Ovary (tissue), 10 donors: ENCODE measurements at places on chromosomes 2 and 18. TPM values are rescaled to one million over a fixed set of nuclear protein-coding genes. Genes with fewer than 3 reads are reported as not detected.

The TCF7L1 gene
- total RNA-seq, result 29.8 TPM

The GPR39 gene
- total RNA-seq, result not detected

The FOSL2 gene
- total RNA-seq, result 117 TPM

The ZNF397 gene
- 26.3 TPM for total RNA-seq

The EGR4 gene
- total RNA-seq, result not detected

DNA sequence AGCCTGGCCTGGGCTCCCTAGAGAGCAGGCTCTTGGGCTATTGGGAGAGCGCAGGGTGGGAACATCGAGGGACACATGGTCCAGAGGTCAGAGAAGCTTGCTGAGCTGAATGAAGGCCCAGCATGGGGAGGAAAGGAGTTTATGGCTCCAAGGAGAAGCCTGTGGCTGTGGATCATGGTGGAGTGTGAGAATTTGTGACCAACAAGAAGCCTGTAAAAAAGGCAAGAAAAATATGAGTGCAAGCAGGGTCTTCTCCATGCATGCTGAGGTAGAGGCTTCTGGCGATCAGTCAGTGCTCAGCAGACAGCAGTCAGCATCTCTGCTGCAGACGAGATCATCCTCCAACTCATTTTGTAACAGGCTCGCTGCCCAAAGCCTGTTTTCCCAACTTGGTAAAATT is 1.3 kb upstream of the SCYGR3 start:
- no peak overlapping the region for H3K4me3 ChIP-seq
- no peak for DNase-seq
- H3K27me3 ChIP-seq, result no peaks in the 10 kb centered on the region
- H3K27ac ChIP-seq, result no peak overlapping the region
- H3K4me1 ChIP-seq, result peaks cover 5% of the 10 kb centered on the region

DNA sequence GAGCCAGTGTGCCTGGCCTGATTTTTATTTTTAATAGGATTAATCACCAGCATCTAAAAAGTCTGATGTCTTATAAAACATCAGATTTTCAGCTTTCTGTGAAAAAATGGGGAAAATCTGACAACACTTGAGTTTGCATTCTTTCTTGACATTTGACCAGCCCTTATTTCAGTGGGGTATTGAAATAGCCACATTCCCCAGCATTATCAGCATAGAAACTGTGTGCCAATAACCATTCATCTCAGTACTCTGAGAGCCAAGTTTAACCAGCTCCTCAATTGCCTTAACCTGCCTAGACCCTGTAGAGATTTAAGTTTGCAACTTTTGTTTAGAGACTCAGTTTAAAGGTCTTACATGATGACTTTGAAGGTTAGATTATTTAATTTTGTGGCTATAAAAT is 155.0 kb downstream of the CERS6 start:
- no peak overlapping the region for H3K4me3 ChIP-seq
- no peak for DNase-seq
- H3K27me3 ChIP-seq, result no peaks in the 10 kb centered on the region
- H3K4me1 ChIP-seq, result peaks cover 1% of the 10 kb centered on the region
- H3K36me3 ChIP-seq, result no peaks in the 10 kb centered on the region
- H3K27ac ChIP-seq, result no peak overlapping the region

DNA sequence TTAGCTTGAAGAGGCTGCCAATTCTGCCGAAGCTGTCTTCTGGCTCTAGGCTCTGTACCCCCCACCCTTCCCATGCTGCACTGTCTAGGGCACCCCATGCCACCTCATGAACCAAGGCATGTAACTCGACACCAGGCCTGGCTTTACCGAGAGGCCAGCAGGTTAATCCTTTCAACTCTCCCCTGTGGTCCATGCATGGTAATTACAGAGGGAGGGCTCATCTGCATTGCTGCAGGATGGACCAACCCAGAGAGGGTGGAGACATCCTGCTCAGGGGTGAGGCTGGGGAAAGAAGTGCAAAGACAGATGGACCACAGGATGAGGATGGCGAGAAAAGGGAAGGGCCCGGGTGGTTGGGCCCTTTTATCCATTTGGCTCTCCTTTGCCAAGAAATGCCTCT is 65.8 kb downstream of the KCTD1 start:
- DNase-seq, result no peak
- H3K4me3 ChIP-seq, result no peak overlapping the region
- no peaks in the 10 kb centered on the region for H3K4me1 ChIP-seq
- no peak overlapping the region for H3K27ac ChIP-seq
- H3K27me3 ChIP-seq, result no peaks in the 10 kb centered on the region

DNA sequence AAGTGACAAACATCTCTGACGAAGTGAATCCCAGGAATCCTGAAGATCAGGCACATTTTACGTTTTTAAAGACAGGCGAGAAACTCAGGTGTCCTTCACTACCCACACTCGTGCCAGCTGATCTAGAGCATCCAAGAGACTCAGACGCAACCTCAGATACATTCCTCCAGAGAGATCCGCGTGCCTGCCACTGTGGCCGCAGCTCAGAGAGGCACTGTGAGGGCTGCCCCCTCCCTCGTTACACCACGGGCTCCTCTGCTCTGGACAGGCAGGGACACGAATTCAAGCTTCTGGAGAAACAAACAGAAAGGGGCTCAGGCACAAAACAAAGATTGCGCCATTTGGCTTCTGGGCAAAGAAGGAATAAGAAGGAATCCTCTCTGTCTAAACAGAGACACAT is 268.0 kb downstream of the HDAC4 start:
- no peak overlapping the region for H3K4me3 ChIP-seq
- no peaks in the 10 kb centered on the region for H3K36me3 ChIP-seq
- no peak overlapping the region for H3K27ac ChIP-seq
- peaks cover 7% of the 10 kb centered on the region for H3K4me1 ChIP-seq

DNA sequence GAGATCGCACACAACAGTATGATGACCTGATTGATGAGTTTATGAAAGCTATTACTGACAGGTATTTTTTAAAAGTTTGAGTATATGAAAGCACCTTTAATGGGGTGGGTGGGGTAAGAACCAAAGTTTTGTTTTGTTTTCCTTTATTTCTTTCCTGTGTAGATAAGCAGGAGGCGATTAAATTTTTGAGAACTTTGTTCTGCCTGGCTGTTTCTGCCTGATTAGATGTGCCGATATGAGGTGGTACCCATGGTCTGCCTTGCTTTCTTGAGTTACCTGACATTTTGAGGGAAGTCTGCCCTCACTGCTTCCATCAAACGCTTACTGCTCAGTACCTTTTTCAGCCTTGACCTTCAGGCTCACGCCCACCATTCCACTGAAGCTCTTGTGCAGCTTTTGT is 39.2 kb downstream of the ME2 start:
- no peak overlapping the region for H3K4me3 ChIP-seq
- H3K27me3 ChIP-seq, result no peaks in the 10 kb centered on the region
- H3K27ac ChIP-seq, result no peak overlapping the region
- DNase-seq, result no peak

DNA sequence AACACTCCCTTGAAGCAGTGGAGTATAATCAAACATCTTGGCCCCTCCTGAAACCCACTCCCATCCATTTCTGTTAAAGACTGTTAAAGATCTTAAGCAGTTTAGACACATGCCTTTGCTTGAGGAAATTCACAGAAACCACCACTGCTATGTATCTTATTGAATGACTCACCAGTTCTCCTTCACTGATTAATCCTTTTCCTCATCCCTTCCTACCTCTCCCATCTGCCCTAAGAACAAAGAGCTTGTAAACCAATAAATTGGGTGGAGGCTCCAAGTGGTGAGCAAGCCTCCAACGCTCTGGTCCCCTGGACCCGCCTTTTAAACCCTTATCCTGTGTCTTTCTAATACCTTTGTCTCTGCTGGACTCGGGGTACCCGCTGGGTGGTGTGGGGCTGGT is 746.1 kb downstream of the LRP1B start:
- no peak overlapping the region for H3K27ac ChIP-seq
- H3K4me3 ChIP-seq, result no peak overlapping the region
- no peak for DNase-seq
- H3K36me3 ChIP-seq, result no peaks in the 10 kb centered on the region
- no peaks in the 10 kb centered on the region for H3K4me1 ChIP-seq

DNA sequence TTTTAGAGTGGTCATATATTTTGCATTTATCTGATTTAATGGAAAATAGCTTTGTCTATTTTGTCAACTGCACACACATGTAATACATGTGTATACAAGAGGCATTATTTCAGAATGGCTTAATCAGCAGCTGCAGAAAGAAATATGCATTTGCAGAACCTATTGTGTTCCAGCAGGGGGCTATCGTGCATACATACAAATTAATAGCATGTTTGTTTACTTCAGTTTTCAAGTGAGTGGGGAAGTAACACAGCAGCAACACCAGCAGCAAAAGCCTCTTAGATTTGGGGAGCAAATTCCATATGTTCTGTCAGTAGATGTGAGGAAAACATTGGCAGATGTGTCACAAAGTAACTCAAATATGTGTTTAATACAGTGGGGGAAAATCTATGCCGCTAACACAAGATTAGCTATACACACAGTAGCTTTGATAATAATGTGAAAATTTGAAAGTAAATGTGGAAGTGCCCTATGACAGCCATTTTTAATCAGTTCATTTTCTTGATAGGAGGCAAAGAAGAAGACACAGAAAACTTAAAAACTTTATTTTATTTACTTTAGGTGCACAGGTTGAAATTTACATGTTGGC is 218.1 kb downstream of the WDR7 start:
- no peaks in the 10 kb centered on the region for H3K4me1 ChIP-seq
- no peak overlapping the region for H3K27ac ChIP-seq

DNA sequence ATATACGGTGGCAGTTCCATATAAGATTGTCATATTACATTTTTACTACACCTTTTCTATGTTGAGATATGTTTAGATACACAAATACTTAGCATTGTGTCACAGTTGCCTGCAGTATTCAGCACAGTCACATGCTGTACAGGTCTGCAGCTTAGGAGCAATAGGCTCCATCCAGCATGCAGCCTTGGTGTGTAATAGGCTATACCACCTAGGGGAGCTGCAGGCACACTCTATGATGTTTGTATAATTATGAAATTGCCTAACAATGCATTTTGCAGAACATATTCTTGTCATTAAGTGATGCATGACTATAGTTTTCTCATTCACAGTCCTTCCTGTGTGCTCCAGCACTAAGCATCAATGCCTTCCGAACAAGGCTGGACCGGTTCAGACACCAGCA is 133.4 kb downstream of the NDUFA10 start:
- no peaks in the 10 kb centered on the region for H3K27me3 ChIP-seq
- no peak for DNase-seq
- H3K4me3 ChIP-seq, result no peak overlapping the region
- H3K27ac ChIP-seq, result no peak overlapping the region

DNA sequence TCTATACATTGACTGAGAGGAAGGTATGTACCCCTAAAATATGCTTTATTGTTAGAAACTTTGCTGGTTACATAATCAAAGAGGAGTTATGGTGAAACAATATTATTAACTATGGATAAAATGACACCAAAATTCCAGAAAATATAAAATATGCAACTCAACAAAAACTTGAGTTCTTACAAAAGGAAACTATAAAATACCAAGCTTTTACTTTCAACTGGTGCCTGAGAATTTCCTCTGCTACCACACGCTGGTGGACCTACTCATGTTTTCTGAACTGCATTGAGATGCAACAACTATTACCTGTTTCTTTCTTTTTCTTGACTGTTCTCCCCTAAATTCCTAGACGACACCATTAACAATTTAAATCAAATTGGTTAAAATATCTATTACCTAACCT is 8.2 kb upstream of the NFE2L2 start:
- H3K36me3 ChIP-seq, result no peaks in the 10 kb centered on the region
- no peak for DNase-seq
- H3K4me3 ChIP-seq, result no peak overlapping the region
- H3K27ac ChIP-seq, result no peak overlapping the region

GRCh38 chr2:44805401-44806235 is 135.9 kb upstream of the SIX3 start:
- no peak for DNase-seq
- H3K27ac ChIP-seq, result no peak overlapping the region
- H3K36me3 ChIP-seq, result no peaks in the 10 kb centered on the region
- H3K4me3 ChIP-seq, result no peak overlapping the region
- peaks cover 3% of the 10 kb centered on the region for H3K4me1 ChIP-seq
- no peaks in the 10 kb centered on the region for H3K27me3 ChIP-seq

DNA sequence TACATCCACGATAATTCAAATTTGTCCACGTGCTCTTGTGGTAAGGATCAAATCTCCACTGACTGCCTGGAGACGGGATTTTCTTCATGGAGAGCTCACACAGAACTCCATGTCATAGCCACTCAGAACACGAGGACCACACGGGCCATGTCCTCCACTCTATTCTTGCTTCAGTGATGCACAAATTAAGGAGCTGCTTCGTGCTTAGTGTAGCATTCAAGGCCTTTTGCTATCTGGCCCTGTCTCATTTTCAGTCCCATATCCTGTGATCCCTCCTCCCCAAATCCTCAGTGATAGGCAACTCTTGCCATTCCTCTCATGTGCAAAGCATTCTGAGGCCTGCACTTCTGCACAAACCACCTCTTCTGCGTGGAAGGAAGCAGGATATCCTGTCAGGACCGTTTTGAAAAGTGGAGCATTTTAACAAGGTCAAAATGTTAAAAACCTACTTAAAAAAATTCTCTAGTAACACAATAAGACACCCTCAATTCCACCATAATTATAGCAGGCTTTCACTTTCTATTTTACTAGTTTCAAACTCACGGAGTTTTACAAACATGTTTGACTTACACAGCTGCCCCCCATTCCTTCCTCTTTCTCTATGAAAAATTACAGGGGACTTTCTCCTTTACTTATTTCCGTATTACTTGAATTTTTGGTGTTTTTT is 35.2 kb downstream of the ST3GAL5 start:
- peaks cover 3% of the 10 kb centered on the region for H3K4me1 ChIP-seq
- H3K27me3 ChIP-seq, result no peaks in the 10 kb centered on the region
- H3K27ac ChIP-seq, result no peak overlapping the region
- H3K4me3 ChIP-seq, result no peak overlapping the region
- H3K36me3 ChIP-seq, result no peaks in the 10 kb centered on the region

DNA sequence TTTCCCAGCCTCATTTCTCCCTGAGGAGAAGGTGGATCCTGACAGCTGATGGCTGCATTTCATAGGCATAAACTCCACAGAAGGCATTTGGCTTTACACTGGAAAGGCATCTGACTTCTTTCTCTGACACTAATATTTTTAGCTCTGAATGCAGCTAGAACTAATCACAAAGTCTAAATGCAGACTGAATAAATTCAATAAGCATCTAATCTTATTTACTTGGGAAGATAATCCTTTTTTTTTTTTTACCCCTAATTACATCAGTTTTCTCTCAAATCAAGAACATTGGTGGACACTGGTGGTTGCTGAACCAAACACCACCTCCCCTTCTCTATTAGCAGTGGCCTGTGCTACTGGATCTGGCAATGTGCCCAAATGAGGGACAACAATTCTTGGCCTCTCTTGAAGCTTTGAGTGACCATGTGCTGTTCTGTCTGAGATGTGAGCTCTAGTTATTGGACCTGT is 50.9 kb upstream of the CD226 start:
- H3K27me3 ChIP-seq, result no peaks in the 10 kb centered on the region
- no peak for DNase-seq
- no peaks in the 10 kb centered on the region for H3K4me1 ChIP-seq
- H3K36me3 ChIP-seq, result no peaks in the 10 kb centered on the region
- H3K4me3 ChIP-seq, result no peak overlapping the region

GRCh38 chr2:162509288-162509968 is 165.5 kb downstream of the GCA start:
- H3K27ac ChIP-seq, result no peak overlapping the region
- no peaks in the 10 kb centered on the region for H3K36me3 ChIP-seq
- no peaks in the 10 kb centered on the region for H3K4me1 ChIP-seq
- no peaks in the 10 kb centered on the region for H3K27me3 ChIP-seq
